ENCODE measurements at places on chromosomes 5 and 9.

DNA sequence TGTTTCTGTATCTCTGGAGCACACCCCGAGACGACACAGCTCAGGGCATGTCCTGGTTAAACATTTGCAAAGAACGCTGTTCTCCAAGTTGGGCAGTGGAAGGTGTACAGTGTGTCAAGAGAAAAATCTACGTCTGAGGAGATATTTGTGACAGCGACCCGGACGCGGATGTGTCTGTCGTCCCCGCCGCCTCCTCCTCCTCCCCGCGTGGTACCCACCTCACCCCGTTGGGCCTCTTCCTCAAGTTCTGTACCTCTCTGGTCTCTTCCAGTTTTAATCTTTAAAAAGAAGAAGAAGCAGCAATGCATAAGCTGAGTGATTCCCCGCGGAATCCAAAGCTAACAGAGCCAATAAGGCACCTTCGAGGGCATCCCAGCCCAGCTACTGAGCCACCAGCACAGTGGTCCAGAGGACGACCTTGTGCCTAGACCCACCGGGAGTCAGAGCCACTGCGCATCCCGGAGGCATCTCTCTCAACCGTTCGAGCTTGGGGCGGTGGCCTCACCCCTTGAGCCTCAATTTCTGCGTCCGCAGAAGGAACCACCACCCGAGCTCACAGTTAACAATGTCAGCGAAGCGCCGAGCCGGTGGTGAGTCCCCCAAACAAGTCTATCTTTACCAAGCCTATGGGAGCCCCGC is 467 bp downstream of the C9orf78 start:
- DNase-seq, result peak; percentile 7

GRCh38 chr5:150007050-150007449 is 6.5 kb downstream of the HMGXB3 start:
- DNase-seq, result no peak

DNA sequence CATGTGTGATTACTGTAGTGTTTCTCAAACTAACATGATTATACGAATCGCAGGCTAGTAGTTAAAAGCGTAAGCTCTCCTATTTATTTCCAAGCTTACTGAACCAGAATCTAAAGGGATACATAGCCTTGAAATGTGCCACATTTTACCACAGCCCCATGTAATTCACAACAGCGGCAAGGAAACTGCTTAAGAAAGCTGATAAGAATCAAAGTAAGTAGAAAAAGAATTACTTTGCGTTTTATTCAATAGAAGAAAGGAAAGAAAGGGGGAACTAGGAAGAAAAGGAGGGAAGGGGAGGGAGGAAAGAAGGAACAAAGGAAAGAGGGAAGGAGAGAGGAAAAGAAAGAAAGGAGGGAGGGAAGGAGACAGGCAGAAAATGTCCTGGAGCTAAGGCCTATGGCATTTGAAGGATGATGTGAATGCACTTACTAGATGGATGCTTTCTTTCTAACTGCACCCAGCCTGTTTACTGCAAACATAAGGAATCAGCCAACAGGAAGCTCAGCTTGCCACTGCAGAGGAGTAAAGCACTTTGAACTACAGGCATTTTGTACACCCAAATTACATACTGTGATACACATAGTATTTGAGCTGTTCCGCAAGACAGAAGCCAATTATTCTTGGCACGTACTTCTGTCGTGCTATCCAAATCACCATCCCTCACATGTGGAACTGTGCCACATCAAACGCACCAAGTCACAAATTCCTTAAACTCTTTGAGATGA is 521.7 kb downstream of the RAB3C start:
- DNase-seq, result peak; percentile 15

- peak; percentile 19 for DNase-seq
These were observed 711 bp downstream of the IRX1 start for GRCh38 chr5:3596261-3596825.

DNA sequence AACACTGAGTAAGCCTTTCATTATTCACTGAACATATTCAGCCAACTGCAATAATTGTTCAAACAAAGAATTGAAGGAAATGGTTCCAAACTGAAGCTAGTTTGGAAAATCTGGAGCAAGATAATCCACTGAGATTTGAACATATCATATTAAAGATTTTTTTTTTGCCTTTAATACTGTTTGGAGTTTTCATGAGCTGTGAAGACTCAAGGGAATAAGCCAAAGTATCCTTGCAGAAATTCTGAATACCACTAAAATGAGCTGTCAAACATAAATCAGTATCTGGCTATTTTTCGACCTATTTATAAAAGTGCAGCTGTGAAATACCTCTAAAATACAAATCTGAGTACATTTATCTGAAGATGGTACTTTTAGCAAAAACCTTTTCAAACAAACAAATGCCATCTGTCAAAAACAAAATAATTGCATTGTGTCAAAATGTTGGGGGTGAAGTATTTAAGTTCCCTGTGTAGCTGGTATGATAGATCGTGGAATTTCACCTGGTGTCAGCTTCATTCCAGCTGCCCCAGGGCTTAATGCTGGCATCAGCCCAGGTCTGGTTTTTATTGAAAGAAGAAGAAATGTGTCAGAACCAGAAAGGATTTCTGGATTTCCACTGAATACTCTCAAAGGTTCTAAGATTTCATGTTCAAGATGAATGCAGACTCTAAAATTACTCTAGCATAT is 149.0 kb upstream of the GRAMD2B start:
- no peak for DNase-seq

DNA sequence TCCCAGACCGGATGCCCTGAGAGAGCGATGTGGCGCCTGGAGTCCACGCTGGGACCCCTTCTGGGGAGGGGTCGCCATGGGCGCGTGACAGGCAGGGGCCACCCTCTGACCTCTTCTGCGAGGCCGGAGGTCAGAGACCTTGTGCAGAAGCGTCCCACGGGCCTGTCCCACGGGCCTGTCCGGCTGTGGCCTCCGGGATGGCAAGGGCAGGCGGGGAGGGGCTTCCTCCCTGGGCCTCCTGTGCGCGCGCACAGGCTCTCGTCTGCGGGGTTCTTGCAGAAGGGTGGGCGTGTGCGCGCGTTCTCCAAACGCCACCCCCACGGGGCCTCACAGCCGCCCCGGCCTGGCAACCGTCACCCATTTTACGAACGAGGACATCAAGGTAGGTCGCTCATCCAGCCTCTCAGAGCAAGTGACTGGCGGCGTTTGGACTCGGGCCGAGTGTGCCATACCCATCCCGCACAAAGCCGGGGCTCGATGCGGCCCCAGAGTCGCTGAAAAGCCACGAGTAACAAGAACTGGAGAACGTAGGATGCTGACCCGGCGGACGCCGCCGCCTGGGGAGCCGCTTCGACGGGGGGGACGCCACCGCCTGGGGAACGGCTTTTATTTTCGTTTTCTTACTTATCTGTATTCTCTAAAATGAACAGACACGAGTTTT is 897 bp downstream of the AHRR start:
- no peak for DNase-seq

DNA sequence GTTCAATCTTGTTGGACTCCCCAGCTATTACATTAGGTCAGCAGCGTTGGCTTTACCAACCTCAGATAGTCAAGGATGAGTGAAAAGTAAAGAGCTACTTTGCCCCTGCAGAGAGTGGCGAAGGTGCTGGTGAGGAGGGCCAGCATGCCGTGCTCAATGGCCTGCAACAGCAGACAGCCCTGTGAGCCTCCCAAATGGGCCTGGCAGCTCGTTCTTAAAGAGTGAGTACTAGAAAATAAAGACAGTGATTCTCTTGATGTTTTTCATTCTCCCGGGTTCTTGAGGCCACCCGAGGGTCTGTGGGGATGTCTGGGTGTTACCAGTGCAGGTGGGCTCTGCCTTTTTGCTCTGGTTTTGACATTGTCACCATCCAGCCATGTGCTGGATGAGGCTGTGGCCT is 16.2 kb downstream of the GADD45G start:
- no peak for DNase-seq

DNA sequence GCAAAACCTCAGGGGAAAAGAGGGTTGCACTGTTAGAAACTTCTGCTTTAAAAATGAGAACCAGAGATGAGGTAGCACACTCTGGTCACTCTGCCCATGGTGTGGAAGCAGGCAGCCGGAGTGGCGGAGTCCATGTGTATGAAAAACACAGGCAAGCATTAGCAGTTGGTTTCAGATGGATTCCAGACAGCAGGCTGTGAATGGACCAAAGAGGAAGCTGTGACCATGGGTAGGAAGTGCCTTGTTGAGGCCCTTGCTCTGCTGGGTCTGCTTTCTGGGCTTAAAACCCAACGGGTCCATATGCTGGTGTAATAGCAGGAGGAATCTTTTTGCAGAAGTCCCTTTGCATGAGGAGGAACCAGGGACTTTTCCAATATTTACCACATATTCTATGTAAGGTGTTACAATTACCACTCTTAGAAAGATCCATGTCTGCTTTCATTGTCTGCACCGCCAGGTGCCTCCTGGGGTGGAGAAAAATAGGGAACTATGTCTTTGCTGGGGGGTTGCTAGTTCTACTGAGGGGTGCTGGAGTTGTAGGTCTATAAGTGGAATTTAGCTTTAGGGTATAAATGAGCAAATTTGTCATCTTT is 77.0 kb downstream of the ANKRD55 start:
- no peak for DNase-seq

DNA sequence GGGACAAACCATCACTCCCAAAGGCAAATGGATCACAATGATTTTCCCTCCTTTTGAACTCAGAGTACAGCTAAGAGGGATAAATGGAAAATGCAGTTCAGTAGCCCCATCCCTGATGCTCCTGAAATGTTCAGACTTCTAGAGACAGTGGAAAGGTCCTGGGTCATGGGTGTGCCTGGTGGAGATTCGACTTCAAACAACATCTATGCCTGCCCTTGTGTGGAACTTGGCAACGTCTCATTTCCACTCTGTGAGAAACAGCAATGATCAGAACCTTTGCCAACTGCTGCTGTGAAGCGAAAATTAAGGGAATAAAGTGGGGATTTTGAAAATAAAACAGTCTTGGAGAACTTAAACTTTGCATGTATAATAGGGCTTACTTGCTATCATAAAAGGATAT is 778.1 kb downstream of the SEMA5A start:
- DNase-seq, result no peak

GRCh38 chr5:137316346-137316736 is 182.8 kb downstream of the SPOCK1 start:
- DNase-seq, result peak; percentile 23

DNA sequence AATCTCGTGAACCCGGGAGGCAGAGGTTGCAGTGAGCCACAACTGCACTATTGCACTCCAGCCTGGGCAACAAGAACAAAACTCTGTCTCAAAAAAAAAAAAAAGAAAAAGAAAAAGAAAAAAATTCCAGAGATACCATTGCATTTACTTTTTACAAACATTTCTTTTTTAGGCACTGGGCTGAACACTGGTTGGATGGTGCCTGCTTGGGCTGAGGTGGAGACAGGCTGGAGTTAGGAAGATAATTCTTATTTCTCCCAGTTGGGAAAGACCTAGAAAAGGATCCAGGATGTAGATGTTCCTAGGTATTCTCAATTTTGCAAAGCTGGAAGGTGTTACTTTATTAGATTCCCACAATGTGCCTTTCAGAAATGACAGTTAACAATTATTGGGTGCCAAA is 49.9 kb upstream of the JMY start:
- DNase-seq, result no peak

DNA sequence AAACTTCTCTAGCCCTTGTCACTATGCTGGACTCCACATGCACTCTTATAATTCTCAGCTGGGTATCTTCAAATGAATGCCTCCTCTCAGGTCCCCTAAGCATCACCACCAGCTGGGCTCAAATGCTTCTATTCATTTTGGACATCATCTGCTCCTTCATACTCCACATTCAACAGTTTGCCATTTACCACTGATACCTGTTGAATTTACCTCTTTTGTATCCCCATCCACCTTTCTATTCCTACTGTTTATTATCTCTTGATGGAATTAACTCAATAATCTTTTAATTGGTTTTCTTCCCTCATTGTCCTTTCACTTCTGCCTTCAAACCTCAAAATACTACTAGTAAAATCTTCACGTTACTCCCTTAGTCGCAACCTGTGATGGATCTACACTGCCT is 14.5 kb downstream of the RANBP6 start:
- no peak for DNase-seq

- no peak for DNase-seq
These were observed at the start of gene PCDHA5 for GRCh38 chr5:140821375-140822280. PCDHA5 (plus strand) TSS chr5:140821613.

DNA sequence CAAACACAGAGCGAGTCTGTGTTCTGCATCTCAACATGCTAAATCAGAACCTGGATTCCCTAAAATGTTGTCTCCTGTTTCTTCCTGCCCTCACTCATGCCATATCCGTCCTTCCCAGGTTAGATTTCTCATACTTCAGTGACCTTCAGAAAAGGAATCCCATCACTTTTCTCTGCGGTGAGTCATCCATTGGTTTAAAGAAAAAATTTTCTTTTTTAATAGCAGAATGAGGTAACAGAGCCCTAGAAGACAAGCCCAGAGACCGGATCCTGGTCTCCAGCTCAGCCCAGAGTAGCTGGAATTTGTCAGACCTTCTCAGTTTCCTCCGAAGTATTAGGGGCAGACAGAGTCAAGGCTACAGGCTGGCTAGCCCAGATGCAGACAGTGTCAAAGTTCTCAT is 143.2 kb upstream of the DMRT1 start:
- DNase-seq, result peak; percentile 72

- DNase-seq, result no peak
These were observed 13.4 kb downstream of the POMT1 start for GRCh38 chr9:131516100-131516499.

GRCh38 chr5:148005788-148006520 is 57.8 kb upstream of the SPINK5 start:
- DNase-seq, result no peak
